ENCODE measurements at places on chromosomes 4 and X.

- no peak for DNase-seq
These were observed 11.1 kb upstream of the MGST2 start for GRCh38 chr4:139654516-139654915.

DNA sequence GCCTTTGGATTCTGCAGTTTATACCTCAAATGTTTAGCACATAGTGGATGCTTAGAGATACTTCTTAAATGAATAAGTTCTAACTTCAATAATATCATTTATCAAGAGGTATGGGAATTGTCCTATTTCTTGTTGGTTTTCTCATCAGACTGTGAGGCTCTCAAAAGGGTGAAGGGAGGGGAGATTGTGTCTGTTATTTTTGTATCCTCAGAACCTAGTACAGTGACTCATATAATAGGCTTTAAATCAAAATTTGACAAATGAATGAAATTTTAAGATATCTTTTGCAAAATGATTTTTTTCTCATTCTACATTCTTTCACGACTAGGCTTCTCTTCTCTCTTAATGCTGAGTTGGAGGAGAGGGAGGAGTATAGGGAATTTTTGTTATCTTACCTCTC is 89.5 kb downstream of the KDR start:
- DNase-seq = no peak

- DNase-seq = no peak
These were observed 4.3 kb downstream of the SLC9A7 start for GRCh38 chrX:46754586-46755061.

DNA sequence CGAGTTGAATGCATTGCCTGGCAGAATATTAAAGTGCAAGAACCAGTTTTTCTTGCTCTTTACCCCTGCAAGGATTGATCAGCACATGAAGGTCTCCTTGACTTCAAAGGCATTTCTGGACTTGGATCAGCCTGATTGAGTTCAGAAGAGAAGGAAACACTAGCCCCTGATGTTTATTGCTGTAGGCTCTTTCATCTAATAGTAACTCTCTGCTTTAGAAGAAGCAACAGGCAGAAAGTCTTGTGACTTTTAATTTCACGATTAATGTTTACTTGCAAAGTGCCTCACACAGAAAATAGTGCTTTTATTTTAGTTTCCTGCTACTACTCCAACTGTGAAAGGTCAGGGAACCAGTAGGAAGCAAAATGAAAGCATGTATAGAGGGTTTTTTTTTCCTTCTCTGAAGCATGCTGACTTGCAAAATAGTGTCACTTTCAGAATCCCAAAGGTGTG is 69.1 kb downstream of the PCDH7 start:
- no peak for DNase-seq

GRCh38 chrX:138723301-138723700 is 11.8 kb upstream of the FGF13 start:
- no peak for DNase-seq

Measured in NCI-H2029 treated with DMSO at 0.1 percent for 48 hours (cell line).